Stimulated activated CD8-positive, alpha-beta memory T cell treated with anti-CD3 and anti-CD28 coated beads, Interleukin-2, amount 100 ng/mL, for 48 hours (primary cell): ENCODE measurements at places on chromosomes 12 and 14.

GRCh38 chr12:94187361-94187760, 39.0 kb downstream of the PLXNC1 start:
- no peak for DNase-seq

- DNase-seq: no peak
Observed at GRCh38 chr14:49659526-49660455, 24.7 kb upstream of the DNAAF2 start.

GRCh38 chr12:97235102-97235501, 227.5 kb upstream of the RMST start:
- no peak for DNase-seq

DNA sequence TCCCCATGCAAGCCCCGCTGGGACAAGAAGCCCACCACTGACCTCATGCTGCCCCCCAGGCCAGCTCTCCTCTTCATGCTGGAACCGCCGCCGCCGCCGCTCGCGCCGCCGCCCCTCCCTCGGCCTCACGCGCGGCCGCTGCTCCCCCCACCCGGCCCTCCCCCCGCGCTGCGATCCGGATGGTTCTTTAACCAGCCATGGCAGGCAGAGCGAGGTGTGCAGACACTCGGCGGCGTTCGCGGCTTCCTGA, at the start of gene DCAF5:
TSS of gene DCAF5 (minus strand) at position 218 of the 250 bp plus-strand sequence. CDS start at position 77, 141 bp downstream.
- DNase-seq: peak; percentile 85

DNA sequence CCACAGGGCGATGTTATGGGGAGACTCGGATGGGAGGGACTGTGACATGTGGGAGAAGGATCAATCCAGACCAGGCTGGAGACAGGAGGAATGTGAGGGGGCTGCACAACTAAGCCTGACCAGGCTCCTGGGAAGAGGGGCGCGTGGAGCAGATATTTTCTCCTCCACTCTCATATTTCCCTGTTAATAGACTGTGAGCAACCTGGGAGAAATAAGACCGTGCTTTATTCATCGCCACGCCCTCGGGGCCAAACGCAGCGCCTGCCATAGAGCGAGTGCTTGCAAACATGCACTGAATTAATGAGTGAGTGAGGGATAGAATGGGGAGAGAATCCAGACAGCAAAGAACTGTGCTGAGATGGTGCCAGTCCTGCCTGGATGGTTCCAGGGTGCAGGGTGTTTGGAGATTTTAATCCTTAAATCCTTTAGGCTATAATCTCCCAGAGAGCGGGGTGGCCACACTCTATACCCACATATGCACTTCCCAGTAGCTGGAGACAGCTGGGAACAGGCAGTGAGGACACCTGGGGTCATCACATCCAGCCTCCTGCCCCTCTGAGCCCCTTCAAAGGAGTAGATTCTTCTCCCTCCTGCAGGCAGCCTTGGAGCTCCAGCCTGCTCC, 13.6 kb upstream of the FAIM2 start:
- DNase-seq: no peak

GRCh38 chr14:44785096-44785495, 176.7 kb downstream of the KLHL28 start:
- no peak for DNase-seq

GRCh38 chr12:38875586-38876228, 29.7 kb downstream of the CPNE8 start:
- DNase-seq: no peak
